ENCODE measurements at places on chromosomes 2 and 18.

DNA sequence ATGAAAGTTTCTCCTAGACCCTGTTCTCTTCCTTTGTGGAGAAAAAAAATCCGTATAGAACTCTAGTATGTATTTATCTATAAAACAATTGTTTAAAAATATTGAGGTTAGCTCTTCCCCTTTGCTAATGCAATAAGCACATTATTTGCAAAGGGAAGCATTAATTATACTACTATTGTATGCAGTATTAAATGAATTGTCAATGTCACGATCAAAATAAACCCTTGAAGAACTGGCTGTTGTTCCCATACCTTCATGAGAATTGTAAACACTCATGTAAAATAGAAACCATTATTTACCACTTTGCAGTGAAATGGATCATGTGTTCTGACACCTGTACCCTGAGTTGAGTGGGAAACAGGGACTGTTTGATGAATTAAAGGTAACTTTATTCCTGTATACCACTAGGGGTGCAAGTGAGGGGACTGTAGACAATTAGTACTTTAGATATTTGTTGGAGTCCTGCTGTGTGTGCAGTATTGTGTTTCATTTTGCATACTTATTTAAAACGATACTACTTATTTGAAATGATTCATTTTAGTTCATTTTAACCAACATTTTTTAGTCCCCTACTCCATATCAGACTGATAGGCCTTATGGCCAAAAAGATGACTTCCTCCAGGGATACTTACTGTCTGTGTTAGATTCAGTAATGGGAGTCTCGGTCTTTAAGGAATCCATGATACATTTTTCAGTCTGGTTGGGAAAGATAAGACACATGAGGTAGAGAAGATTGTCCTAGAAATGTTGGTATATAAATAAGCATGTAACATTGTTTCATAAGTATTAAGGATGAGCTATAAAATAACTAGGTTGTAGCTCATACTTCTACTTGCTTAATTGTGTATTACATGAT lies 7.9 kb downstream of the PKP4 start:
- no peak for DNase-seq

DNA sequence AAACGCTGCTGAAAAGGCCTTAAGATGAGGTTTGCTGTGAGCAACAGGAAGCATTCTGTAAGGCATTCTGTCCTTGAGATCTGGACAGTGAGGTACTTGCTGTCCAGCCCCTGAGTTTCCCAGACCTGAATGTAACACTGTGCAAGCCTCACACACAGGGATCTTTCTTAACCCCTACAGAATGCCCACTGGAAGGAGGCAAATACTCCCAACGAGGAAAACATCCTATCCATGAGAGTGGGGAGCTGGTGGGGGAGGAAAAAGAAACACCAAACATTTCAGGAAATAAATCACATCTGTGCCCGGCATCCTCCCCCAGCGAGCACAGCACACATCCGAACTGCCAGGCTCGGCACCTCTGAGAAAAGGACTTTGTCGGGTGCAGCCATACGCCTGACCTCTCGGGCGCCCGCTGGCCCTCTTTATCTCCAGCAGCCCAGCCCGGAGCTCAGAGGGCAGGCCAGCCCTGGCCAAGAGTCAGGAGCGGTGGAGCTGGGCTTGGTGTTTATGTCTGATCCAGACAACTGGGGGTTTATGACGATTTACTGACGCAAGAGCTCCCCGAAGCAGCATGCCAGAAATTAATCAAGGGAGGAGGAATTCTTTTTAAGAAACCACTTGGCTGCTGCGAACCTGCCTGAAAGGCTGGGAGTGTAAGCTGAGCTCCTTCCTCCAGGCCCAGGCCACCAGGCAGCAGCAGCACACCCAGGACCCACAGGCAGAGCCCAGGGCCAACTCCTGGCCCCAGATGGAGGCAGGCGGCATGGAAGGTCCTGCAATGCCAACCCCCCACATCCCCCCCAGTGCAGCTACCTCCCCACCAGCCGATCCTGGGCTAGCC lies 72.2 kb downstream of the HDAC4 start:
- DNase-seq: peak; percentile 84

DNA sequence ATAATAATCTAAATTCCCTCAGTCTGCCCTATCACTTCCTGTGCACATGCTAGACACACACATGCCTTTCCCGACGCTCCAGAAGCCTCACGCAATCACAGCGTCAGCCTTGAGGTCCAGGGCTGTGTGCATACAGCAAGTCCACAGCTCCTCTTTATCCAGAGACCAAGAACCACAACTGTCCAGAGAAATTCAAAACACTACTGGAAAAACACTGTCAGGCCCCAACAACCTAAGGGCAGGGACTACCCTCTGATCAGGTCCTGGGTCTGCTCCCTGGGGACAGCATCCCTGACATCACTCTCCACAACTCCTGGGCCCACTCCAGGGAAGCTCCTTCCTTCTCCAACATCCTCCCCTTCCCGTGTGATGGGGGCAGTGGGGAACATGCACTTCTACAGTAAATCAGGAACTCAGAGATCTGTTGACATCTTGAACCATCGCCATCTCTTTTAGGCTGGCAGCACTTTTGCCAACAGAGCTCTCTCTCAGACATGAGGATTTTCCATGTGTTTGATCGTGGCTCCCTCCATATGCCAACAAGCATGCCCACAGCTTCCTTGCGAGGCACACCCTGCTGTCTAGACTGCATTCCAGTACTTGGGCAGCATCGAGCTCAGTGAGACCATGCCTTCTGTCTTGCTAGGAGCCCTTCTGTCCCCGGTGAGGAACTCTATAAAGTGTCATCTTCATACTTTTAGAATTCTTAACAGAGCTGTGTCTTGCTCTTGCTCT lies 15.4 kb downstream of the TEX51 start:
- no peak for DNase-seq

DNA sequence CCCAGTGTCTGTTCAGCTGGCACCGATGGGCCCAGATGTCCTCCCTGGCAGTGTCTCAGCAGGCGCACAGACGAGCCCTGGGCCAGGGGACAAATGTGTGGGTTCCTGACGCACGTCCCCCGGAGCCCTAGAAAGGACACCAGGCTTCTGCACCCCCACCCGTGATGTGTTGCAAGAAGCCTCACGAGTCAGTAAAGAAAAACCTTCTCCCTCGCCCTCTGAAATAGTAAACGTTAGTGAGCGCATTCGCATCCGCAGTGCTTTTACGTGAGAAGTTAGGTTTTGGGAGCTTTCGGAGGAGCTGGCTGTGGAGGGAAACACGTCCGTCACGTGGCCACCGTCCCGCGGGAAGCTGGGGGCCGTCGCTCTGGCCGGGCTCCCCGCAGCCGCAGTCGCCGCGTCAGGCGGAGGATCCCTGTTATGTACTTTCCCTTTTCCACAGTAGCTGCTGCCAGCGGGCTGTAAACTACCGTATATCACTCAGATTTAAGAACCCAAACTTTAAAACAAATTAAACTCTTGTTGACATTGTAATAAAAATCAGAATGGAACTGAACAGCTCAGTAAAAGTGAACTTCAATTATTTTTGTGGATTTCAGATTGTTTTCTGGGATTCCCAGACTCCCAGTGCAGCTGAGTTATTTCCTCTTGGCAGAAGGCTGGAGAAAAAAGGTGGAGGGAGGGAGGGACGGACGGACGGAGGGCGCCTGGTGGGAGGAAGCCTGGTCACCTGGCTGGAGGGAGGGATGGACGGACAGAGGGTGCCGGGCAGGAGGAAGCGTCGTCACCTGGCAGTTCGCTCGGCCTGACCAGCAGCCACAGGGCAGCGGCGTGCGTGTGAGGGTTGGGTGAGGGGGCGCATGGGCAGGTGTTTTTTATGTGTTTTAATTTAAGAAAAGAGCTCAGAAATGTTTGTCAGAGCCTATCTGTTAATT lies 112.1 kb downstream of the NFATC1 start:
- DNase-seq: peak; percentile 92

DNA sequence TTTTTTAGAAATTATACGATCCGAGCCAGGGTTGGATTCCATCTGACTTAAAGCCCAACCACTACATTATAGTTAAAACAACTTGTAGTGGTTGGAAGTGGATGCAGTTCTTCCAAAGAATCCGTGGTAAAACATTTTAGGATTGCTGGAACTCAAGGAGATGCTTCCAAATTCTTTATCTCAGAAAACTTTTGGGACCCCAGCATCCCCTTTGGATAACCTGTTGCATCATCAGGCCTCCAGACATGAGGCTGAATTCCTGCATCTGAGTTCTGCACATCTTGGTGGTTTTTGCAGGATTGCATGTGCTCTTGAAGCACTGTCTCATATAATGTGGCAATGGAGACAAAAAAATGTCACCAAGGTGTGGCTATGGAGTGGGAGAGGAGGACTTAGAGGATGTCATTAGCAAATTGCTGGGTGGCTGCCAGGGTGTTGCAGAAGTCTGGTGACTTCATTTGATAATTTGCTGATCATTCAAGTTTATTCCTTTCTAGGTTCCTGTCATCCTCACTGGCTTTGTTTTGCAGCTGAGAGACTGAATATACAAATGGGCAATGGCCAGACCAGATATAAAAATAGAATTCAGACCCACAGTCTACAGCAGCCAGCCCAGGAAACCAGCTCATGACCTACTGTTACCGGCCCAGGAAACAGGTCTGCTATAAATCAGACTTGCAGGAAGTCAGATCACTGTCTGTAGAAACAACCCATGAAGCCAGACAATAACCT lies 207.7 kb downstream of the BCL2 start:
- DNase-seq: no peak

DNA sequence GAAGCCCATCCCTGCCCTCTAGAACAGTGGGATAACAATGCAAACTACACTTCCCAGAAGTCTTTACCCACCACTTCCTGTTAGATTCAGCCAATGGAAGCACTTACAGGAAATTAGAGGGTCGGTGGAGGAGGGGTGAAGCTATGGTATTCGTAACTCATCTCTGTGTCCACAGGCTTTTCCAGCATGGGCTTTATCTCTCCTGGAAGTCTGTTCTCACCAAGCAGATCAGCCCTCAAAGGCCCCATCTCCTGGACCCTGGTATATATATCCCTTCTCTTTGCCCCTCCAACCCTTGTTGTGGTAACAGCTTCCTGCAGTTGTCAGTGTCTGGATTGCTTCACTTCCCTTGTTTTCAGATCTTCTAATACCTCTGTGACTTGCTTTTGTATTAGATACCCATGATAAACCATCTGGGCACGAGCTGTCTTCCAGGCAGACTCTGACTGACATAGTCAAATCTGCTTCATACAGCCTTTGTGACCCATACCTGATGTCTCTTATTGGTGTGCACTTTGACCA lies 475.0 kb upstream of the POU3F3 start:
- peak; percentile 48 for DNase-seq

Measured in left hindlimb (tissue), 1 donor.